ENCODE measurements at places on chromosomes 5 and 9.

- DNase-seq, result no peak
Measured at GRCh38 chr9:1294641-1295258, 244.6 kb downstream of the DMRT2 start.

GRCh38 chr5:135631391-135631790, 52.6 kb upstream of the CXCL14 start:
- no peak for DNase-seq

DNA sequence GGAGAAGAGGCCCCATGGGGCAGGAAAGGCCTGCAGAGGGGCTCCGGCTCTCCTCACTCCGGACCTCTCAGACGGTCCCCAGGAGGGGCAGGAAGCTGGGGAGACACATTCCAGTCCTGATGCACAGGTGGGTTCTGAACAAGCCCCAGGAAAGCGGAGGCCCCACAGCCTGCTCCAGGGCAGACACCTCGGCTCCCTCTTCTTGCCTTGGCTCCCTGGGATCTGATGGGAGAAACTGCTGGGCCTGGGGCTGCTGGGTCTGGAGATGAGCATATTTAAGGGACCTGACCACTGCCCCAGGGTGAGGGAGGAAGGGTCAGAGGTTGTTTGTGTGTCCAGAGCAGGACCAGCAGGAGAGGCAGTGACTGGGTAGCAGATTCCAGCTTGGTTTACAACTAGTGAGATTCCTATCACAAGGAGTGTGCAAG, 1.2 kb downstream of the CORO2A start:
- no peak for DNase-seq

GRCh38 chr5:138463419-138464007, 1.8 kb upstream of the EGR1 start:
- no peak for DNase-seq

DNA sequence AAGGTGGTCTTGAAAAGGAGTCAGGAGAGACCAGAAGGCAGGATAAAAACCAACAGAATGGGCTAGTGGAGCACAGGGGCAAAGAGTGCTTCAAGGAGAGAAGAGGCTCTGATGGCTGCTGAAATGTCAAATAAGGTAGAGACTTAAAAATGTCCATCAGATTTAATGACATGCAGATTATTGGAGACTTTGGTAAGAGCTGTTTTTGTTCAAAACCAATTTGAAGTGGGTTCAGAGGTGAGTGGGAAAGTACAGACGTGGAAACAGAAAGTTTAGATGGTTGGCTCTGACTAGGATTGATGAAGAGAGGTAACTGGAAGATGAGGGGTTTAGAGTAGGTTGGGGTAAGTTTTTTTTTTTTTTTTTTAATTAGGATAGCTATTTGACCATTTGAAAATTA, 14.1 kb downstream of the SLC25A46 start:
- DNase-seq, result no peak

DNA sequence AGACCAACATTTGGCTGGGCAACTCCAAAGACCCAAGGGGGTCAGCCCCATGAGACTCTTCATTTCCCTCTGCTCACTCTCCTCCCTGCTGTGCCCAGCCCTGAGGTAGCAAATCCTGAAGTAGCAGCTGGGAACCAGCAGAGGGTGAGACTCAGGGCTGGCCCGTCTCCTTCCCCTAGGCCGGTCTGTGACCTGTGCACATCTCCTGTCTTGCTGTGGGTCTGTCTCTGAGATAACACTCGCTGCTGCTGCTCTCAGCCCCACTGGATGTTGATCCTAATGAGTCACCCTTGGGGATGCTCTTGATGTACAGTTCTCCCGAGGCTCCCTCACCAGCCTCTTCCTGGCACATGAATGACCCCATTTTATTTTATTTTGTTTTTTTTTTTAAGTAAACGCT, 7.3 kb upstream of the OR2V1 start:
- no peak for DNase-seq

DNA sequence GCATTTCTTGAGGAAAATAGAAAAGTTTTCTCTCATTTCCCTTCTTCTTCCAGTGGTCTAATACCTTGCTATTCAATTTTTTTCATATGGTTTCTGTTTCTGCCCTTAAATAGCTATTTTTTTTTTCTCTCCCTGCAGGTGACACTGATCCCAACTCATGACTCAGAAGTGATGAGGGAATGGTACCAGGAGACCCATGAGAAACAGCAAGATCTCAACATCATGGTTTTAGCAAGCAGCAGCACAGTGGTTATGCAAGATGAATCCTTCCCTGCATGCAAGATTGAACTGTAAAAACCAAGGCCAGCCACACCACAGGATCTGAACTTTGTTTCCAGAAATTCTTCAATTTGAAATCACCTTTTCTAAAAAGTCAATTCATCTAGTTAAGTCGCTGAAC, 97.7 kb downstream of the MAP1B start:
- no peak for DNase-seq

GRCh38 chr5:142215915-142216681, 107.5 kb downstream of the NDFIP1 start:
- DNase-seq, result peak; percentile 88

DNA sequence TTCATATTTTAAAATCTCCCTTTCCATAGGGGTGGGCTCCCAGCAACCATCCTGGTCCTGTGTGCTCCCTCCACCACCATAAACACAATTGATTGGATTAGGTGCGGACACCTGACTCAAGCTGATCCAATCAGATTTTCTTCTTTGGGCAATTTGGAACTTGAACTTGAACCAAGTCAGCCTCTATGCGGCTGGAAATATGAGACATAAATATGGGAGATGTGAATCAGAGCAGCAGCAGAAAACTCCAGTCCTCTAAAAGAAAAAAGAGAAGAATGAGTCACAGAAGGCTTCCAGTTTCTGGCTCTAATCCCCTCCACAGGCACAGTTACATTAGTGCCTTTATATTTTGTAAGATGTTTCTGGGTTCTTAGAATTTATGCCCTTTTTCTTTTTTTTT, 306.6 kb downstream of the MLLT3 start:
- DNase-seq, result no peak

DNA sequence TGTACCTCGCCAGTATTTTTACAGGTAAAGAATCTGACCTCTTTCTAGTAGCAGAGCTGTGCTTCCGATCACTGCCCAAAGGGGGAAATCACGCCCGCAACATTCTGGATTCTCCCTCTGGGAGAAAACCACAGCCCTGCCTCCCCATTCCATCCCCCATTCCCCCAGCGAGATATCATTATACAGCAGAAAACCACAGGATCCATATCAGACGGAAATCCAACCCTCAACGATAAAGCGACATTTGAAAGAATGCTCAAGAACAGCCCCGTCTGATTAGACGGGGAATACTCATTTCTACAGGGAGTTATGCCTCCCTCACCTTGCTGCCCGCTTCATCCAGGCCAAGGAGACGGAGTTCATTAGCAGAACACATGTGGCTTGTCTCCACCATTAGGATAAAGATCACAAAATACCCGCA, 172.8 kb downstream of the COL23A1 start:
- peak; percentile 27 for DNase-seq

DNA sequence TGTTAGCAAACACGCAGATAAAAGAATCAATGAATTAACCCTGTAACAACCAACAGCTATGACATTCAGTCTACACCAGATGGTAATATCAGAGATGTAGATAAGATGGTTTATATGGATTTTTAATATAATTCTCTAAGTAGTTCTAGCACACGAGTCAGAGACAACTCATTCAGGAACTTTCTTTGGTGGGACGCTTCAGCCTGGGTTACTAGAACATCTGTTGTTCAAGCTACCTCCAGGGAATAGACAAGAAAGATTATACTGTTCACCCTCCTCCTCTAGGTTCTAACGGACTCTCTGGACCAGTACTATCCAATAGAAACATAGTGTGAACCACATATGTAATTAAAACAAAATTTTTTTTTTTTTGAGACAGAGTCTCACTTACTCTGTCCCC, 73.8 kb downstream of the RAPGEF1 start:
- DNase-seq, result no peak

DNA sequence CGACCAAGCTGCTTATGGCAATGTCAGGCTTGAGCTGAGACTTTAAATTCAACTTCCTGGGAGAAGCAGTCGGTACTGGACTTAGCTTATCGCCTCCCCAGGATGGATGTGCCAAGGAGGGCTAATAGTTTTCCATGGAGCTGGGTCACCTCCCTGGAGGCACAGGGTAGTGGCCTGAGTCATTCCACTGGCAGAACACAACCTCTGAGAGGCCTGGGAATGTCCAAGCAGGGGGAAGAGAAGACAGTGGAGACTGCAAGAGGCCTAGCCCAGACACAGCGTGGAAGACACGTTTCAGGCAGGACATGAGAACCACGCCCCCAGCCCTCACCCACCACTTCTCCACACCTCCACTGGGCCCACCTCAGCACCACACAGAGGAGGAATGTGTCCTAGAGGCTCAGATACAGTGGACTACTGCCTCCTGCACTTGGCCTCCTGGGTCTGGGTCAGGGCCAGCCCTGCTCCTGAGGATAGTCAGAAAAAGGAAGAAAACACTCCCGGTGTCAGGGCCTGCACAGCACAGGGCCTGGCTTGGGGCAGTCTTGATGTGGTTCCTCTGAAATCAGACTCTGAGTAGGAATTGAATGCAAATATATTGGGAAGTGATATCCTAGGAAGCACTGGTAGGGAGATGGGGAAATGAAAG, 171.8 kb downstream of the FSTL4 start:
- DNase-seq, result no peak

DNA sequence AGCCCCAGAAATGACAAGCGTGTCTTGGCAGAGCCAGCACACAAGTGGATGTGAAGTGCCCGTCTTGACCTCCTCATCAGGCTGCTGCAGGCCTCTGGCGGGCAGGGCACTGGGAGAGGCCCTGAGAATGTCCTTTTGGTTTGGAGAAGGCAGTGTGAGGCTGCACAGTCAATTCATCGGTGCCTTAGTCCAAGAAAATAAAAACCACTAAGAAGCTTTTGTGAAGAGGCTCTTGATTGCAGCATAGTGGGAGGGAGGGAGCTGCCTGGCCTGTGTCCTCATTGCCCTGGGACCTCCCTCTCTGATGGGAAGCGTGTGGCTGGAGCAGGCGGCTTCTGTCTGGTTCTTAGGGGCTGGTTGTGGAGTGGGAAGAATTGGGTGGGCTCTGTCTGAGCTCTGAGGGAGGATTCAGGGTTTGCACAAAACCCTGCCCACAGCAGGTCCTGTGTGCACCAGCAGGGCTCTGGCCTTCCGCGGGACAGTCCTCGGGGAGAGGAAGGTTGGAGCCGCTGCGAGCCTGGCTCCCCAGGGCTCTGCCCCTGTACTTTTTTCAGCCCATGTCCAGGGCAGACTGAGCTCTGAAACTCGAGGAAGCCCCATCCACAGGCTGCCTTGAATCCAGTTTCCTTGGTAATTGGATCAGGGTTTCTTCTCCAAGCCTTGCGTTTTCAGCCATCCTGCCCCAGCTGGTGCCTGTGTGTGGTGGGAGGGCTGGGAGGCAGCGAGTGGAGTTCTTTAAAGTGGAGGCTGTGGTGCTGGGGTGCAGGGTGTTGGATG, 1.1 kb downstream of the HRCT1 start:
- peak; percentile 82 for DNase-seq

- DNase-seq, result no peak
Measured at GRCh38 chr5:127673117-127673800, 24.4 kb downstream of the CTXN3 start.

- no peak for DNase-seq
Measured at GRCh38 chr5:124843596-124843899, 97.1 kb upstream of the ZNF608 start.

GRCh38 chr9:136501686-136502085, 18.8 kb upstream of the SEC16A start:
- DNase-seq, result no peak

GRCh38 chr5:33321026-33321425, 119.7 kb upstream of the TARS1 start:
- no peak for DNase-seq

DNA sequence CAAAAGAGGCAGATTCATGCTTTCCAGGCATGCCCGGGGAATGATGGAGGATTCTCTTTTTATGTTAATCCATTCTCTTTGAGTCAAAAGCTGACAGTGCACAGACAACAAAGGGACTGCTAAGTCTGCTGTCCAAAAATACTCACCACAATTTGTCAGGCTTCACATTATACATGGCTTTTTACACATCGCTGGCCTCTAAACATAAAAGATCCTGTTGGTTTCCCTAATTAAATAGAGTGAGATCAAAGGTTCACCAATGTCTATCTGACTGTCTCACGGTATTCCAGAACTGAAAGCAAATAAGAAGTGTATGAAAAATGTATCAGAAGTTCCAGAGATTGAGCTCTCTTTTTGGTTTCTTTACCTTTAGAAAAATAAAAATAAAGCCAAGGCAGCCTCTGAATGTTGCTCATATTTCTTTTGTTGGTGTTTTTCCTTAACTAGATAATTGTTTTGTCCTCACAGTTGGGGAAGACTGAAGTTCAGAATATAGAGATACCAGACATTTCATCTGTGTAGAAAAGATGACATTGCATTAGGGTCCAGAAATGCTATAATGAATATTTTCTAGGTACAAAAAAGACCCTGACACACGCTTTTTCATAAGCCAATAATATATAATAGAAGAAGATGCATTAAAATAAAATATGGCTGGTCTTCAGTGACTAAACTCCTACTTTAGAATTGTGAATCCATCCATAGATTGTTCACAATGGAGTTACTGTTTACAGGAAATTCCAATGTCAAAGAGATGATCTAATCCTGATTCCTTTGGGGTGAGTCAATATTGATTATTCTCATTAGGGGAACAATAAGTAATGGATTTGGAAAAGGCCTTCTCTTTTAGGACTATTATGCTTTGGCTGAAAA, 688.2 kb upstream of the CDH6 start:
- no peak for DNase-seq

- peak; percentile 81 for DNase-seq
Measured at GRCh38 chr9:133506653-133507038, 18.1 kb downstream of the MYMK start.

DNA sequence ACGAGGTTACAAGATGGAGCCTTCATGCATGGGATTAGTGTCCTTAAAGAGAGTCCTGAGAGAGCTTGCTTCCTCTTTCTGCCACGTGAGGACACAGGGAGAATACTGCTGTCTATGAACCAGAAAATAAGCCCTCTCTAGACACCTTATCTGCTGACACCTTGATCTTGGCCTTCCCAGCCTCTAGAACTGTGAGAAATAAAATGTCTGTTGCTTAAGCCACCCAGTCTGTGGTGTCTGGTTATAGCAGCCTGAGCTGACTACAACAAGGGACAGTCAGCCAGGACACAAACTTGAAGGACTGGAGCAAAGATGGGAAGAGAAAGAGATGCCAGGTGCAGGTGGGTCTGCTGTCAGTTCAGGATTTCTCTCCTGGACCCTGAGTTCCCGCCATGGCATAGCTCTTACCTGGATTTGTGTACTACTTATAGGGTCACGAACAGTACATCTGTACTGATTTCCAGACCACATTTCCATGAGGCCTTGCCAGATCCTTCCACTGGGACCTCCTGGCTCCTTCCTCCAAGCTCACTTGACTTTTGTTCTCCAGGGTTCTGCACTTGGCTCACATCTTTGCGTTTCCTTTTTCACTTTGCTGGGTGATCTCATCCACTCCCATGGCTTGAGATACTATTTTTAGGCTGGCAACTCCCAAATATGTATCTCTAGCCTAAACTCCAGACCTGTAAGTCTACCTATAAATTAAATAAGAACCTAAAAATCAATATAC, 44.9 kb upstream of the LIFR start:
- DNase-seq, result no peak

- DNase-seq, result no peak
Measured at GRCh38 chr5:111855356-111855755, 98.4 kb upstream of the NREP start.

- DNase-seq, result no peak
Measured at GRCh38 chr9:117415358-117415914, 579 bp upstream of the ASTN2 start.
